GOT3 (cell line): ENCODE measurements at places on chromosomes 5 and 9.

GRCh38 chr5:9626955-9627354, 3.2 kb downstream of the TAS2R1 start:
- no peak for DNase-seq

- DNase-seq: no peak
Measured at GRCh38 chr9:121634329-121635261, 16.8 kb upstream of the DAB2IP start.

DNA sequence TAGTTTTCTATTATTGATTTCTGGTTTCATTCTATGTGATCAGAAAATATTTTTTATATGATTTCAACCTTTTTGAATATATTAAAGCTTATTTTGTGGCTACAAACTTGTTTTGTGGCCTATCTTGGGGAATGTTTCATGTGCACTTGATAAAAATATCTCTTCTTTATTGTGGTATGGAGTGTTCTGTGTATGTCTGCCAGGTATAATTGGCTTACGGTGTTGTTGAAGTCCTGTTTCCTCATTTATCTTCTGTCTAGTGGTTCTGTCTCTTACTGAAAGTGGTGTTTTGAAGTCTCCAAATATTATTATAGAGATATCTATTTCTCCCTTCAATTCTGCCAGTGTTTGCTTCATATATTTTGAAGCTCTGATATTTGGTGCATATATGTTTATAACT, 9.6 kb downstream of the CARD19 start:
- DNase-seq: no peak

DNA sequence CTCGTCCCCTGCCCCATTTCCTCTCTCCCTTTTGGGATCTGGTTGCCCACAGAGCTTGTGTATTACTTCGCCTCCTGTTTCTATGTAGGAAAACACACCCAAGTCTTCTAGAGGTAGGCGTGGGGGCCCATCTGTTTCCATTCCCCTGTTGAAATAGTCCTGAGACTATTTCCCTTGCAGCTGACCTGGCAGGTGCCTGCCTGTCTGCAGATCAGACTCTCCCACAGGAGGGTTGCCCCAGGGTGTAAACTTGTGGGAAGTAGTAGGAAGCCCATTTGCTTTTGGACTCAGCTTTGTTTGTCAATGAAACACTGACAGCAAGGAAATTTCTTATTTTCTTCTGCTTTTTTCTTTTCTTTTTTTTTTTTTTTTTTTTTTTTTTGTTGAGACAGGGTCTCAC, 16.3 kb upstream of the GARNL3 start:
- no peak for DNase-seq
